ENCODE measurements at places on chromosomes 12 and 14. TPM values are rescaled to one million over a fixed set of nuclear protein-coding genes. Genes with fewer than 3 reads are reported as not detected.

The IAPP gene
- not detected for total RNA-seq

The PRKAB1 gene
- total RNA-seq: 32.3 TPM

GRCh38 chr14:30790827-30791226 is 83.5 kb upstream of the COCH start:
- H3K27me3 ChIP-seq: no peaks in the 10 kb centered on the region
- no peak overlapping the region for H3K4me3 ChIP-seq
- DNase-seq: no peak
- H3K27ac ChIP-seq: no peak overlapping the region

DNA sequence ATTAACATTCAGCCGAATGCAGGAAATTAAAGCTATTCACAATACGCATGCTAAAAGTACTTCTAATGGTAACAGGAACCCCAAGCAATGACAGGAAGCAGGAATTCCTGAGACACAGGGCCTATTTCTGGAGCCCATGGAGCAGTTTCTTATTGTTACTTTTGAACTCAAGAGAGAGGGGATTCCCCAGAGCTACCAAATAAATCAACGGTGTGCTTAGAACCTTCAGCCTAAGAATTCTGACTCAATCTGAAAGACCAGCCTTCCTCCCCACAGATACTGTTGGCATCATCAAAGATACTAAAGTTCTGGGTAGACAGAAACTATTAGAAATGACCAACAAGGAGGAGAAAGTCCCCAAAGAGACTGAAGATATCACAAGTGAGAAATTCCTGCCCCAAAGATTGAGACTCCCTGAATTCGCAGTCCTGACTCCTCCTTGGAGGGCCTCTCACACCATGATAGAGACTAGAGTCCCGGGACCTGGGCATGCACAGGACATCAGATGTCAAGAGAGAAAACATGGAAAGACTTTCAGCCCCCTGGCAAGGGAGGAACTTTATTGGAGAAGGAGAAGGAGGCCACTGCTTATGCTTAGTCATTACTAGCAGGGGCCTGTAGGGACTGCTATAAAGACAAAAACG is 32.7 kb downstream of the RTRAF start:
- H3K4me3 ChIP-seq: no peak overlapping the region
- H3K27ac ChIP-seq: no peak overlapping the region
- no peaks in the 10 kb centered on the region for H3K27me3 ChIP-seq
- no peak for DNase-seq

DNA sequence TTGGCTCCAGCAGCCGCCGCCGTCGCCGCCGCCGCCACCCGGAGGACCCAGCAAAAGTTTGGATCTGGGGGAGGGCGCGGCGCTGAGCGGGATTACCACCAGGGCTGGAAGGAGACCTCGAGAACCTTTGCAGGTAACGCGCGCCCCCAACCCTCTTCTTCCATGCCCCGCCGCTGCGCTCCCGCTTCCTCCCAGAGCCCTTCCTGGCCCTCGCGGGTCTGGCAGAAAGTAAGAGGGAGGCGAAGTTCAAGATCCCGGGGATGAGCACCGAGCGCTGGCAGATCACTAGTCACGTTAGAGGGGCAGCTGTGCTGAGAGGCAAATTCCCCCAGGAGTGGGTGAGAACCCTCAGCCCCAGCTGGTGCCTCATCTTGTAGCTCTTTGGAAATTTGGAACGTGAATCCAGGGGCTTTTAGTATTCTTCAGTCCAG is 3.9 kb downstream of the FLRT2 start:
- peaks cover 12% of the 10 kb centered on the region for H3K27me3 ChIP-seq
- H3K4me1 ChIP-seq: no peaks in the 10 kb centered on the region
- H3K27ac ChIP-seq: peak overlapping the region; percentile 75
- peak; percentile 20 for DNase-seq
- no peaks in the 10 kb centered on the region for H3K36me3 ChIP-seq
- H3K4me3 ChIP-seq: peak overlapping the region; percentile 71

DNA sequence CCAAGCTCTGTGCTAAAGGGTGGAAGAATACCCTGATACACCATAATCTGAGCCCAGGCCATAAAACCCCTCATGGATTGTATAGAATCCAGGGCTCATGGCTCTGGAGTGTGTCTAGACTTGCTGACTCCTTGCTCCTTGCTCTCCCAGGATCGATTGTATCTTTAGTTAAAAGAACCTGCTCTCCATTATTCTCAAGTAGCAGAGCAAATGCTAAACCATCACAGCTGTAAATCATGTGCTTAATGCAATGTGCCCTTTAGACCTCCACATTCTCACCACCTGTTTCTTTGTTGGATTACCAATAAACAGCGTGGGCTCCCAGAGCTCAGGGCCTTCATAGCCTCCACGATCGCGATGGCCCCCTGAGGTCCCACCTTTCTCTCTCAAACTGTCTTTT is 411.6 kb upstream of the FBXO33 start:
- DNase-seq: no peak
- no peaks in the 10 kb centered on the region for H3K36me3 ChIP-seq
- no peak overlapping the region for H3K27ac ChIP-seq
- H3K27me3 ChIP-seq: no peaks in the 10 kb centered on the region
- no peak overlapping the region for H3K4me3 ChIP-seq

- no peaks in the 10 kb centered on the region for H3K27me3 ChIP-seq
- H3K4me1 ChIP-seq: peaks cover 29% of the 10 kb centered on the region
- H3K27ac ChIP-seq: no peak overlapping the region
- H3K36me3 ChIP-seq: no peaks in the 10 kb centered on the region
- DNase-seq: no peak
Observed at GRCh38 chr12:70246580-70246979, 3.3 kb downstream of the CNOT2 start.

DNA sequence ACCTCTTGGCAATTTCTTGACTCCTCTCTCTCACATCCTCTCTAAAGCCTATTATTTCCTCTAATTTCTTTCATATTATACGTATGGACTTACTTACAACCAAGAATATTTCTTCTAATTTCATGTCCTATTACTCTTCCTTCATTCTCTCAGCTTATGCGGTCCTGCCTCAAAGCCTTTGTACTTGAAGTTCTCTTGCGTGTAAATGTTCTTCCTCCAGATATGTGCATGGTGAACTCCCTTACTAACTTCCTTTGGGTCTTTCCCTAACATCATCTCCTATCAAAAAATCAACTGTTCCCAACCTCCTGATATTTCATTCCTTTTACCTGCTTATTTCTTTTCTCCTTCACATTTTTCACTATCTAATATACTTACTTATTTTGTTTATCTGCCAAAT is 23.1 kb downstream of the DNAL1 start:
- H3K27ac ChIP-seq: no peak overlapping the region
- no peak for DNase-seq
- no peaks in the 10 kb centered on the region for H3K4me1 ChIP-seq

DNA sequence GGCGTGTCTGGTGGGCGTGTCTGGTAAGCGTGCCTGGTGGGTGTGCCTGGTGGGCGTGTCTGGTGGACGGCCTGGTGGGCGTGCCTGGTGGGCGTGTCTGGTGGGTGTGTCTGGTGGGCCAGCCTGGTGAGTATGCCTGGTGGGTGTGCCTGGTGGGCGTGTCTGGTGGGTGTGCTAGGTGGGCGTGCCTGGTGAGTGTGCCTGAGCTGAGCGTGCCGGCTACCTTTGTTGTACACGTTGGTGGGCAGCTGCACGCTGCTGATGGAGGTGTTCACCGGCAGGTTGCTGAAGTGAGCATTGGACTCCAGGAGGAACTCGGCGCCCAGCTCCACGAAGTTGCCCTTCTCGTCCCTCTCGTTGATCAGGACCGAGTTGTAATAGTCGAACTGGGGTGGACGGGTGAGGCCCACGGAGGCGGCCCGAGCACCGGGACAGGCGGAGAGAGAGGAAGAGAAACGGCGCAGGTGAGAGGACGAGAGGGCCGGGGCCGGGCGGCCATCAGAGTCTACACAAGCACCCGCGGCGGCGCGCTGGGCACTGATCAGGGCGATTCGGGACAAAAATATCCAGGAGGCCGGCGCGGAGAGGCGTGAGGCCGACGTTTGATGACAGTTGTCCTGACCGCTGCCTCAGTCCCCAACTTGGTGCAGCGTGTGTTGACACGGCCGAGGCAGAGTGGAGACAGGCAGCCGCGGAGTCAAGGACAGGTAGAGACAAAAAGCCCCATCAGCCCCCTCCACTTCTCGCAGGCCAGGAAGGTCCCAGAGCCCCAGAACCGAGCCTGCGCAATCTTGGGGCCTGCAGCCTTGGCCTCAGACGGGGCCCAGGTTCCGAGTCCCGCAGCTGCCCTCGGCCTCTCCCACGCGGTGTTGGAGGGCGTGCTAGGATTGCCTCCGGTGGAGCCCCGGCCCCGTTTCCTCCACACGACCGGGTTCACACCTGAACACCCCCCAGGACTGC is 10.5 kb downstream of the CACNA2D4 start:
- no peaks in the 10 kb centered on the region for H3K27me3 ChIP-seq
- no peak overlapping the region for H3K27ac ChIP-seq
- no peak overlapping the region for H3K4me3 ChIP-seq
- H3K4me1 ChIP-seq: no peaks in the 10 kb centered on the region
- no peaks in the 10 kb centered on the region for H3K36me3 ChIP-seq
- DNase-seq: peak; percentile 3

- DNase-seq: no peak
- H3K4me3 ChIP-seq: no peak overlapping the region
- H3K36me3 ChIP-seq: no peaks in the 10 kb centered on the region
- H3K27me3 ChIP-seq: no peaks in the 10 kb centered on the region
- H3K27ac ChIP-seq: no peak overlapping the region
Observed at GRCh38 chr12:92338671-92339070, 193.0 kb upstream of the BTG1 start.

DNA sequence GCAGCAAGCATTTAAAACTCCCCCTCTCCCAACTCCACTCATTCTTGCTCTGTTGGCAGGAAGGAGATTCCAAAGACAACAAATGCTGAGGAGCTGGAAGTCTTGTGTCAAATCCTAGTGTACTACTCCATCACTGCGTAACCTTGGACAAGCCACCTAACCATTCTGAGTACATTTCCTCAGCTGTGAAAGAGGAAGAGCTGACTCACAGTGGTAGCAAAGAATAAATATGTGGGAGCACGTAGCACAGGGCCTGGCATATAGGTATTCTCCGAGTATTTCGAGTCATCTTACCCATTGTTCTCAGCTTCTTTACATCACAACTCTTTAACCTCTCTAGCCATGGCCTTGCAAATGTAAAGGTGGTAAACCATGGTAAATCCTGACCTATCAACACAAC is 28.7 kb downstream of the EGLN3 start:
- no peak overlapping the region for H3K4me3 ChIP-seq
- no peak for DNase-seq
- H3K27me3 ChIP-seq: no peaks in the 10 kb centered on the region
- H3K4me1 ChIP-seq: peaks cover 4% of the 10 kb centered on the region

Data from hepatocyte (in vitro differentiated cells).